ENCODE measurements at places on chromosomes 3 and 15. TPM values are rescaled to one million over a fixed set of nuclear protein-coding genes. Genes with fewer than 3 reads are reported as not detected.

- DNase-seq, result no peak
These were observed 29.9 kb upstream of the LDHAL6B start for GRCh38 chr15:59176653-59177316.

The SHC4 gene
- 0.78 TPM for total RNA-seq

The CORO2B gene
- 0.46 TPM for total RNA-seq

DNA sequence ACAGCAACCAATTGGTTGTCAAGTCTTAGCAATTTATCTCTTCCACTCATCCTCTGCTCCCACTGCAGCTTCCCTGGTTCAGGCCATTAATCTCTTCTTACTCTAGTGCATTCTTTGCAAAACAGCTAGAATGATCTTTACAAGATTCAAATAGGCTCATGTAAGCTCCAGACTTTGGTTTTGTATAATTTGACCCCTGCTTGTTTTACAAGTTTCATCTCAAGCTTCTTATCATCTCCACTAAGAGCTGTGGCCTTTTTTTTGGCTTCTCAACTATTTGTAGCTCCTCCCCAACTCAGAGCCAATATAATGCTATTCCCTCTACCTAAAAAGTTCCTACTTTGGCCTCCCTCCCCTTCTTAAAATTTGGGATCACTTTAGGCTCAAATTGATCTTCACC lies 121.8 kb downstream of the GOLIM4 start:
- DNase-seq, result no peak

DNA sequence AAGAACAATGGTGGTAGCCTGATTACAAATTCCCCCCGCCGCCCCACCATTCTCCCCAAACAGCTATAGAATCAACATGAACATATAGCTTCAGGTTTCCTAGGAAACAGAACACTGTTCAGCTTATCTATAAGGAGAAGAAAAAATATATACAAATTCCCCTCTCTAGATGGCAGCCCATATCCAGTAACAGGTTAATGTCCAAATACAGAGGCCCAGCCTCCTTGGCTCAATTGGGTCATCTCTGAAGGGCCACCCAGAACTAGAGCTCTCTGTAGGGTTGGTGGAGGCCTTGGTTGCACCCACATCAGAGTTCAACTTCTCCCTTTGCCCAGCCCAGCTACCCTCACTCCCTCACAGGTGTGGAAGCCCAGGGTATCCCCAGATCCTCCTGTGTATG lies 91.5 kb upstream of the ADAMTS17 start:
- no peak for DNase-seq

DNA sequence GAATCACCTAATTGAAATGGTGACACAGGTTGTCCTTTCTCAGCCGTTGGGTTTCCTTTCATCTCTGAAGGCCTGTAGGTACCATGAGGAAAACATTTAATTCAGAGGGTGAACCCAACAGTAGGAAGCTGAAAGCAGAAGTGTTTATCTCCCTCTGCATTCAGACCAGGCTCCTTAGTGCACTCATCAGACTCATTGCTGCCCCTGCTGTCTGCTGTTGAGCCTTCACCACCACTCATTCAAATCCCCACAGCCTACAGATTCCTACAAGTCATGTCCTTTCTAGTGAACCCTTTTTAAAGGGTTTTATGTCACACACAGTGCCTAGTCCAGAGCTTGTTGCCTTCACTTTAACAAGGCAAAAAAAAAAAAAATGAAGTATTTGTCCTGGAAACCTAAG lies 13.4 kb downstream of the WDR48 start:
- DNase-seq, result peak; percentile 18

DNA sequence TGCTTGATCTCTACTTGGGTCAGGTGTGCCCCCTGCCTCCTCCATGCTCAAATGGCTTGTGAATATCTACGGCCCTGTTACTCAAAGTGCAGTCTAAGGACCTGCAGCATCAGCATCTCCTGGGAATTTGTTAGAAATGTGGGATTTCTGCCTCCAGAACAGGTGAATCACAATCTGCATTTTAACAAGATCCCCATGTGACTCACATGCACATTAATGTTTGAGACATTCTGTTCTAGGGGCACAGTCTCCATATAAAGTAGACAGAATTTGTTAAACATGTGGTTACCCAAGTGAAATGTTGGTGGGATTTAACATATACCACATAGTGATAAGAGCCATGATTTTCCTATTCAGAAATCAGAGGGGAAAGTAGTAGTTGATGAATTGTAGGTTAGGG lies 256.2 kb downstream of the NR1D2 start:
- DNase-seq, result no peak
